Psoas muscle (tissue), 8 donors: ENCODE measurements at places on chromosomes 1 and 21.
A peak's percentile ranks its signal among the peaks of the same experiment; 100 is the strongest.

DNA sequence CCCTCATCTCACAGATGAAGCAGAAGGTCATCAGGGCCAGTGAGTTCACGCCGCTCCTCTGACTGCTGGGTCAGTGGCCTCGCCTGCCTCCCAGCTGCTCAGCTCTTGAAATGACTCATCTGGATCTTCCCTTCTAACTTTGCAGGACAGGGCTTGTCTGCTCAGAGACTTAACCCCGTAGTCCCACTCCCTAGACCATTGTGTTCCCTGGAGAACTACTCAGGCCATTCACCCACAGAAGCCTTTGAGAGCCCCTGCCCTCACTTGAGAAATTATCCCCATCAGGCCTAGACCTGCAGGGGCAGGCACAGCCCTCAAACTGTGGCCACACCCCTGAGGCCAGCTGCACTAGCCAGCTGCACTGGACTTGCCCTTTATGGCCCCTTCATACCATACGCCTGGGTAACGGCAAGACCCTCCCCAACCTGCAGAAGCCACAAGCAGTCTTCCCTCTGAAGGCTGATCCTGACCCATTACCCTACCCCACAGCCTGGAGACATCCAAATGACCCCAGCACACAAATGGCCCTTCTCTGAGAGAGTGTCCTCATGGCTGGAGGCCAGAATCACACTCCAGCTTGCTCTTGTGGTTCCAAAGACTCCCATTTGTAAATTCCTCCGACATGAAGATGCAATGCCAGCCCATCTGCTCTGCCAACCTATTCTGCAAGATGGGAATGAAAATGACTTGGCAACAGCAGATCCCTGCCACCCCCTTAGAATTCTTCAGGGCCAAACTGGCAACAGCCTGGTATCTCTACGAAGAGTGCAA, 33.2 kb downstream of the RCSD1 start:
- no peaks in the 10 kb centered on the region for H3K36me3 ChIP-seq
- H3K27ac ChIP-seq, result peak overlapping the region; percentile 93
- no peak overlapping the region for H3K4me3 ChIP-seq
- DNase-seq, result peak; percentile 51

DNA sequence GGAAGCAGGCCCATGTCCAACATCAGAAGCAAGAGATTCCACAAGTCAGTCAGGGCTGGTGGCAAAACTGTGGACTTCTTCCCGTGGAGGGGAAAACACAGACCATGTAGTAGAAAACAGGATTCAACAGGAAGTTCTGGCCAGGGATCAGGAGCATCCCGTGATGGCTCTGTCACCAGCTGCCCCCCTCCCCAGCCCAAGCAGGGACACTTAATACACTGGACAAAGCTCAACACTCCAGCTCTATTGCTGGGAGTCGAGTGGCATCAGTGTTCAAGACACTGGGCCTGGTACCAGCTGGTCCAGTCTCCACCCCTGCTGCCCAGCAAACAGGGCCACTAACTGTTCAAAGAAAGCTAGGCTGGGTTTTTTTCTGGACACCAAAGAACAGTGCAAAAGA, 3.7 kb downstream of the SLC45A3 start:
- H3K27ac ChIP-seq, result no peak overlapping the region
- no peaks in the 10 kb centered on the region for H3K36me3 ChIP-seq
- no peaks in the 10 kb centered on the region for H3K27me3 ChIP-seq

GRCh38 chr1:93235261-93235660, 54.7 kb downstream of the CCDC18 start:
- DNase-seq, result no peak
- no peak overlapping the region for H3K4me3 ChIP-seq
- H3K27me3 ChIP-seq, result no peaks in the 10 kb centered on the region
- no peaks in the 10 kb centered on the region for H3K4me1 ChIP-seq
- H3K36me3 ChIP-seq, result no peaks in the 10 kb centered on the region

DNA sequence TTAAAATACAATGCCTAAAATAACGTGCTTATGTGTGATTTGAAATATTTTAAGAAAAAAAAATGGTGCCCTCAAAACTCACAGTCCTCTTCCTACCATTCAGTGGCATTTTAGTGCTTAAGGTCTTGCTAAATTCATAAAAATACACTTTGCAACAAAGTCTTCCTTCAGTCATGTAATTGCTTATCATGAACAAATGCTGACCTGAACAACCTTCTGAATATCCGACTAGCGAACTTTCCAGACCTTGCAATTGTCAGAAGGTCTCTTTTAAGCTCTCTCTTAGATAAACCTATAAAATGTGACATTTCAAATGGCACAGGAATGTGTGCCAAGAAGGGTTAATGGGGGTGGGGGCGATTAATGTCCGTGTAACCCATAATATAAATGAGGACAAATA, 858 bp downstream of the BRINP3 start:
- no peak overlapping the region for H3K4me3 ChIP-seq
- H3K27ac ChIP-seq, result no peak overlapping the region
- no peak for DNase-seq
- no peaks in the 10 kb centered on the region for H3K4me1 ChIP-seq

GRCh38 chr1:77015748-77016341, 148.6 kb downstream of the ST6GALNAC5 start:
- no peaks in the 10 kb centered on the region for H3K36me3 ChIP-seq
- DNase-seq, result no peak
- no peak overlapping the region for H3K4me3 ChIP-seq
- no peaks in the 10 kb centered on the region for H3K27me3 ChIP-seq
- no peaks in the 10 kb centered on the region for H3K4me1 ChIP-seq

- peak overlapping the region; percentile 62 for H3K4me3 ChIP-seq
- peak; percentile 84 for DNase-seq
- peaks cover 3% of the 10 kb centered on the region for H3K4me1 ChIP-seq
- no peaks in the 10 kb centered on the region for H3K36me3 ChIP-seq
- no peaks in the 10 kb centered on the region for H3K27me3 ChIP-seq
Observed at GRCh38 chr1:23838401-23838866, 13.2 kb upstream of the HMGCL start.

- no peaks in the 10 kb centered on the region for H3K36me3 ChIP-seq
- H3K27ac ChIP-seq, result no peak overlapping the region
- no peak for DNase-seq
- H3K4me1 ChIP-seq, result peaks cover 38% of the 10 kb centered on the region
Observed at GRCh38 chr1:180967558-180967957, 54.9 kb downstream of the KIAA1614 start.

DNA sequence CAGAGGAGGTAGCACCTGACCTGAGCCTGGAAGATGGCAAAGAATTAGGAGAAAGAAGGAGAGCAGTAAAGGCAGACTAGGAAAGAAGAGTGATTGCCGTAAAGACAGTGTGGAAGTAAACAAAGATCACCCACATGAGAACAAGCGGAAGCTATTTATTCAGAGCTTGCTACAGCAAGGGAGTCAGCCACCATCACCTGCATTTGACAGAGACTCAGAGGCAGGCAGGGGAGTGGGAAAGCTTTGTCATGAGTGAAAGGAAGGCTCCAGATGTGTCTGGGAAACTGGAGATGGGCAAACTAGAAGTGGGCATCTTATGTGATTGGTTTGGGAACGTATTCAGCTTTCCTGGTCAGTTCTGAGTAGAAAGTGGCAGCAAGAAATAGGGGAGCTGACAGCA, 64.5 kb downstream of the NFASC start:
- no peak for DNase-seq
- H3K4me1 ChIP-seq, result no peaks in the 10 kb centered on the region
- H3K4me3 ChIP-seq, result no peak overlapping the region
- peaks cover 2% of the 10 kb centered on the region for H3K27me3 ChIP-seq
- H3K36me3 ChIP-seq, result no peaks in the 10 kb centered on the region
- H3K27ac ChIP-seq, result no peak overlapping the region

- H3K4me3 ChIP-seq, result no peak overlapping the region
- H3K27me3 ChIP-seq, result no peaks in the 10 kb centered on the region
- H3K27ac ChIP-seq, result no peak overlapping the region
- DNase-seq, result no peak
Observed at GRCh38 chr1:40857737-40858136, 4.4 kb downstream of the CITED4 start.

DNA sequence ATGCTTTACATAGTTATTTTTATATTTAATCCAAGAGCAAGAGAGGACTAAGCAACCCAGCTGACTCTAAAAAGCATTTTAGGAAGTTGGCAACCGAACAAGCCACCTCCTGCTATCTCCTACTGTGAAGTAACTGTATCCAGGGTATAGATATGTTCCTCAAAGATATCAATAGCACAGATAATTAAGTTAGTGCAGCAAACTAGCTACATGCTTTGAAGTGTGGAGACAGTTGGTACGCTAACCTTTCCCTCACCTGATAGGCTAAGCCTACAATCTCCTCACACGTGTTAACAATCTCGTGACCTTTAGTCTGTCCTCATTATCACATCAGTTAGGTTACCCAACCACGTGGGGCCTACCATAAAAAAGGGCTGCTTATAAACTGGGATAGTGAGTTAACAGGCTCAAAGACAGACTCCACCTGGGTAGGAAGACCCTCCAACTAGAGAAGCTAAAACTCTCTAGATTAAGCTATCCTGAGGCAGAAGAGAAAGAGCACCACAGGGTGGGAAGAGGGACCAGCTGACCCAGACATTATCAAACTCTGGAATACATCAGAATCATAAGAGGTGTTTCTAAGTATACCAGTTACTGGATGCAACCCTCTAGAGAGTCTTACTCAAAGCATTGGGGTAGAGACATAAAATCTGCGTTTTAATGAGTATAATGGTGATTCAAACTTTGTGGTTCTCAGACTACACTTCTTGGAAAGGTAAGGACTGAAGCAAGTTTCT, 340.1 kb upstream of the ESRRG start:
- no peaks in the 10 kb centered on the region for H3K27me3 ChIP-seq
- H3K4me3 ChIP-seq, result no peak overlapping the region
- H3K36me3 ChIP-seq, result no peaks in the 10 kb centered on the region

DNA sequence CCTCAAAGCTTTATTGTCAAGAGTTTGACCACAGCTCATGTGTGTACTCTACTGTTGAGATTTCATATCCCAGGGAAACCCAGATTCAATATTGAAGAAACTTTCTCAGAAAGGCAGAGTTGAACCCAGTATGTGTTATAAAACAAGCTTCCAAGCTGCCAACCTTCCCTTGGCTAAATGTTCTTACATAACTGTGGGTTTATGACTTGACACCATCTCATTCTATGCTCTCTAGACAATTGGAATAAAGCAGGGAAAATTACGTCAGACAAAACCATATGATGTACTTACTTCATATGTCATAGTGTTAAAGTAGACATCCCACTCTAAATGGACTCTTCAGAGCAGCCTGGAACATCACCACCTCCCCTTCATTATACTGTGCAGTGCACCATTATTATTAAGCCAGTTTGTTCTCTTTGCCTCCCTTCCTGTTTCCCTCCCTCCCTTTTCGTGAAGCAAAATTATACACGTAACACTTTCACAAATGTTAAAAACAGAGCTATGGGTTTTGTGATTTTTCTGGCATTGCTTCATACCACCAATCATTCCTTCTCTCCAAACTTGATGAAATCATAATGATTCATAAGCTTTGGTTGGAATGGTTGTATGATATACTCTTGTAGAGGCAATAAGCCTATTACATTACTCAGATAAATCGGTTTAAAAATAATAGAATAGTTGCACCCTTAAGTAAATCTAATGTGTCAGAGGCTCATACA, 507.2 kb downstream of the LTN1 start:
- DNase-seq, result no peak
- H3K27me3 ChIP-seq, result no peaks in the 10 kb centered on the region
- no peak overlapping the region for H3K4me3 ChIP-seq
- no peaks in the 10 kb centered on the region for H3K36me3 ChIP-seq
- H3K27ac ChIP-seq, result no peak overlapping the region

DNA sequence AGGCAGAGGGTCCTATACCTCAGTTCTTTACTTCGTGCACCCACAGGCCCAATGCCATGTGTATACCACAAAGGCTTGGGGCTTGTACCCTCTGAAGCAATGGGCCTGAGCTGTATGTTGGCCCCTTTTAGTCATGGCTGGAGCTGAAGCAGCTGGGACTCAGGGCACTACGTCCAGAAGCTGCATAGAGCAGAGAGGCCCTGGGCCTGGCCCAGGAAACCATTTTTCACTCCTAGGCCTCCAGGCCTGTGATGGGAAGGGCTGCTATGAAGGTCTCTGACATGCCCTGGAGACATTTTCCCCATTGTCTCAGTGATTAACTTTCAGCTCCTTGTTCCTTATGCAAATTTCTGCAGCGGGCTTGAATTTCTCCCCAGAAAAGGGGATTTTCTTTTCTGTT, 48.1 kb upstream of the VTCN1 start:
- DNase-seq, result no peak
- H3K36me3 ChIP-seq, result no peaks in the 10 kb centered on the region
- no peak overlapping the region for H3K27ac ChIP-seq
- no peaks in the 10 kb centered on the region for H3K27me3 ChIP-seq

- no peak overlapping the region for H3K27ac ChIP-seq
- no peaks in the 10 kb centered on the region for H3K36me3 ChIP-seq
- H3K27me3 ChIP-seq, result no peaks in the 10 kb centered on the region
- no peaks in the 10 kb centered on the region for H3K4me1 ChIP-seq
- no peak for DNase-seq
Observed at GRCh38 chr1:42429603-42430002, 26.2 kb downstream of the ZMYND12 start.

GRCh38 chr1:92786111-92786901, 1.4 kb upstream of the EVI5 start:
- H3K4me1 ChIP-seq, result peaks cover 6% of the 10 kb centered on the region
- no peaks in the 10 kb centered on the region for H3K36me3 ChIP-seq
- no peak for DNase-seq
- peak overlapping the region; percentile 88 for H3K4me3 ChIP-seq
- no peaks in the 10 kb centered on the region for H3K27me3 ChIP-seq

DNA sequence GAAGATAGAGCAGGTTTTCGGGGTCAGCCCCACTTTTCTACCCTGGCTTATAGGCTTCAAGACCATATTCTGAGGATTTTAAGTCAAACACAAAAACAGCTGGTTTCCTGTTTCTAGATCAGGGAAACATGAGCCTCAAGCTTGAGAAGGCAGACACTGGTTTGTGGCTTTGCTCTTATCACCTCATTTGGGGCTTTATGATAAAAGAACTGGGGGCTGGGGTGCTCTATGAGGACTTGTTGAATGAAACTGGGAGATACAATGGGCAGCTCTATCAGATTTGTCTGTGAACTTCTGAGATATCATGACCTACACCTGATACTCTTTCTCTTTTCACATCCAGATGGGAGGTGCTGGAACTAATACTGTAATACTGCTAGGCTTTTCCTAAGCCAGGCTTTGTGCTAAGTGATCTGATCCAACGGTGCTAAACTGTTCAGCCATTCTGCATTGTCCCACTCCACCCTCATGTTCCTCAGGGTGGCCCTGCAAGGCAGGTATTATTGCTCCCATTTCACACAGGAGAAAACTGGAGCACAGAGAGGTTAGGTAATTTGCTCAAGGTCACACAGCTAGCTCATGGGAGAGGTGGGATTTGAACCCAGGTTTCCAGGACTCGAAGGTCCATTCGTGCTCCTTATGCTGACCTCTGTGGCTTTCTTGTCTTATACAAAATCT, 6.6 kb downstream of the AJAP1 start:
- H3K36me3 ChIP-seq, result no peaks in the 10 kb centered on the region
- DNase-seq, result no peak
- H3K4me1 ChIP-seq, result no peaks in the 10 kb centered on the region
- peaks cover 14% of the 10 kb centered on the region for H3K27me3 ChIP-seq

- H3K4me1 ChIP-seq, result peaks cover 54% of the 10 kb centered on the region
- H3K36me3 ChIP-seq, result peaks cover 13% of the 10 kb centered on the region
- no peaks in the 10 kb centered on the region for H3K27me3 ChIP-seq
Observed at GRCh38 chr1:151144474-151145303, 1.7 kb downstream of the SEMA6C start.
